ENCODE measurements at places on chromosomes 3 and 15.

DNA sequence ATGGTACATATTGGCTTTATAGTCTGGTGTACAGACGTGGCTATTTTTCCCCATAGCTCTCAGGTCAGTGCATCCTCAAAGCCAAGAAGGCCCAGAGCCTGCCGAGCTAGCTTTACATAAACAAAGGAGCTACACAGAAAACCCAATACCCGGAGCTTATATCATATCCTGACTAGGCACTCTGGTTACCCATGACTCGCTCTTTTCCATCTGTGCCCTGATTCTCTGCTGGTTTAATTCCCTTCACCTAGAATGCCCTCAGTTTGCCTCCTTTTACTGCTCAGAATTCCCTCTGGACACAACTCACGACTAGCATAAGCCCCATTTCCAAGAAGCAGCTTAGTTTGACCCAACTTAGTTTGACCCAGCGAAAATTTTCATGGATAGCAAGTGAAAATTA, 110.8 kb downstream of the TIGIT start:
- no peak for DNase-seq

DNA sequence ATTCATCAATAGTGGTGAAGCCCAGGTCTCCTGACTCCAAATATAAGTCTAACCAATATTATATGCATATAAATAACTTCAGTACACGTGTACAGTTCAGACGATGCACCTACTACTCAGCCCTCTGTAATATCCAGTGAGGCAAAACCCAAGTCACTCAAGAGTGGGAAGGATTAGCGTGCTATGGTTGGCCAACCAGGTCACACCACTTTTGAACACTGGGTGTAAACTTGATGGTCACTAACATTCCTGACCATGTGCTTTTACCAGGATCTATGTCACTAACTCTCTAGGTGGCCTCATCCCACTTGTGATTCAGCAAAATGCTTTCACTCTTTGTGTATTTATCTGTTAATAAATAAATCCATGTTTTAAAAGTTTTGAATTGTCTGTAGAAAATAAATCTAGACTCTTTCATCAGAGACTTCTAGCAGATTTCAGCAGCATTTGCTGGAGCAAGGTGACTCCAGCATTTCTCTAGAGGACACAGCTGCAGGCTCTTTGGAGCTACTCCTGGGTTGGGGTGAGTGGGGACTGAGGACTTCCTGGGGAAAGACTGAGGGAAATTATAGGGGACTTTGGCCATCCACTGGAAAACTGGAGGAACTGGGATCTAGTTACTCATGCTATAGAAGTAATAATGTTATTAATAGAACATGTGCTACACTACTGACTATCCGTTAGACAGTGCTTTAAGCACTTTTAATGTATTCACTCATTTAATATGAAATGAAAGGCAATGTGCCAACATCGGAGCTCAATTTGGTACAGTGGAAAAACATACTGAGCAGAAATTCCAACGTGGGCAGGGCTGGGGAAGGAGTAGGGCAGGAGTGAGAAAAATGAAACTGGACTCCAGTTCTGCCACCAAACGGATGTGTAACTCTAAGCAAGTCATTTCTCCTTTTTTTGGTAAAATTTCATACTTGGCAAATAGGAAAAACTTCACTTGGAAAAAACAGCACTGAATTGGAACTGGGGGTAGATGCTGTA, 97.9 kb downstream of the RORA start:
- no peak for DNase-seq

DNA sequence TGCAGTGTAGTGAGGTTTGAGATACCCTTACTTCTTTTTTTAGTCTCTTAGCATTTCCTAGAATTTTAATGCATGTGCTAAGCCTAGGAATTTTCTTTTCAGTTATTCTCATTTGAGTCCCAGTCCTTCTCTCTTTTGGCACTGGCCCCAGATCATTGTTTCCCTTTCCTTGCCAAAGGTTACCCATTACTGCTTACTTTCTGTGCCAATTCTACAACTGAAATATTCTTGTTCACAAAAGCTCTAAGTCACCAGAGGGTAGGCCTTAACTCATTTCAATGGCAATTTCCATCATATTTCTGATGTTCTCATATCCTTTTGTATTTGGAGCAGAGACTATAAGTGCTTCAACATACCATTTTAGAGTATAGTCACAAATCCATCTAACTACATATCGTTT, 199.6 kb upstream of the CBLB start:
- no peak for DNase-seq

DNA sequence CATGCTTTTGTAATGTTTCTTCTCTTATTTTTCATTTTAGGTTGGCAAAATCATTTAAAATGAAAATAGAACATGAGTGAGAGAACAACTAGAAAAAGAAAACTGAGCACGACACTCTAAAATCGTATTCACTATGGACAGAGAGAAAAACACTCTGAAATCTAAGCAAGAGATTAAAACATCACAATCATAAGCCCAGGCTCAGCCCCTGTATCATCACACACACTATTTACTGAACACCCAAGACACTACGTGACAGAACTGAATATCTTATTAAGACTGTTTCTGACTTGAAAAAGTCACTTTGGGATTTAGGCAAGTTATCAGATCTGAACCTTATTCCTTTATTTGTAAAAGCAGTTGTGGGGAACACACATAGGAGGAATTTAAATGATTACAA, 82.6 kb upstream of the PLXND1 start:
- peak; percentile 31 for DNase-seq

GRCh38 chr3:63354160-63354559, 76.1 kb downstream of the SYNPR start:
- DNase-seq: no peak

DNA sequence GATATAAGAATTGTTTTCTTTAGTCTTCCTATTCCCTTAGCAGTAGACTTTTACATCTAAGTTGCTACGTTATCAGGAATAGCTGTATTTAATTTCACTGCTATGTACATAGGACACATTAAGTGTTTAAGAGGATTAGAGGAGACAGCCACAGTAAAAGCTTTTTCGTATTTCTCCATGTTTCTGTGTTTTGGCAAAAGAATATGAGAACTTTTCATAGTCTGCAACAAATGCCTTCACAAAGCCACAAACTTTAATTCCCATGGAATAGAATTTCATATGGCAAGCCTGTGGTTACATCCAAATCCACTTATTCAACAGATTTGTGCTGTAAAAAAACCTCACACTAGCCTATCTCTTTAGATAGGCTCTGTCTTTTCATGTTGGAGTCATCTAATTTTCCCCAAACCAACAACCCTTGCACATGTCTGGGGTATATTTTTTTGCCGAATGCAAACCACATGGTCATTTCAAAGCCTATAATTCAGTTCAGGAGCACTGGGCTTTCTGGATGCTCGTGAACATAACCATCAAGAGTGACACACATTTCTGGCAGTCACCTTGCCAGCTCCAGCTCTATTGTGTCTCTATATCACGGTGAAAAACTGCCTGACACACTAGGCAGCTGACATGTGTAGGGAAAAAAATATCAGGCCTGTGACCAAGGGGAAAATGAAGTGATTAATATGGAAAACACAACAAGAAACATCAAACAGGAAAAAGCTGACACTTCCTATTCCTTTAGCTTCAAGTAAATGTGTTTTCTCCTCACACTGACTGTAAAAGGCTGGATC, 19.2 kb downstream of the PLD1 start:
- DNase-seq: no peak

DNA sequence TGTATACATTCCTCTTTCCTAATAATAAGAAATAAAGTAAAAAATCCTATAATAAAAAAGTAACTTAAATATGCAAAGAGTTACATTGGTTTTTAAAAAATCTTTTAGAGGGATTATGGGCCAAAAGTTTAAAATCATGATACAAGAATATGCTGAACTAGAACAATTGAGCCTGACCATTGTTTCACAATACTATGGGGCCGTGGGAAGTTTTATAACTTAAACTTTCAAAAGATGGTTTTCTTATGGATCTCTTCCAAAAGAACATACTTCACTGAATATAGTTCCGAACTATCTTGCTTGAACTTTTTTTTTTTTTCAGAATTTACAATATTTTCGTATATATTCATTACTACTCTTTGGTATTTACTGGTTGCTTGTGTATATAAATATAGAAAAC, 97.6 kb downstream of the NFKBIZ start:
- DNase-seq: no peak

All from cerebellar cortex (tissue), 1 donor.